ENCODE measurements at places on chromosomes 2 and 18.

- no peak for DNase-seq
Observed at GRCh38 chr2:19140463-19141208, 217.8 kb downstream of the OSR1 start.

GRCh38 chr2:109421642-109422041, 192.1 kb downstream of the SEPTIN10 start:
- no peak for DNase-seq

DNA sequence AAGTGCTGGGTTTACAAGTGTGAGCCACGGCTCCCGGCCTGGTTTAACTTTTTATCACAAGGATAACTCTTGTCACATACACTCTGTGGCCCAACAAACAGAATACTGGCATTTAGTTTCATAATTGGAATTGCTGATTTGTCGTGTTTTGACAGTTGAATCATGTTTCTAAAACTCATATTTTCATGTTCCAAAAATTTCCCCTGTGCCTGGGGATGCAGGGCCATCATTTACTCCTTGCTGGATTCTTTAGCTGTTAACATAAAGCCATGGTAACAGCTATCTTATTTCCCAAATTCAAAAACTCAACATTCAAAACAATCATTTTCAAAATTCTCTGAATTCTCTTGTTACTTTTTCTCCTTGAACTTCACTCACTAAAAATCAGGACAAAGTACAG, 16.5 kb upstream of the ATG16L1 start:
- no peak for DNase-seq

DNA sequence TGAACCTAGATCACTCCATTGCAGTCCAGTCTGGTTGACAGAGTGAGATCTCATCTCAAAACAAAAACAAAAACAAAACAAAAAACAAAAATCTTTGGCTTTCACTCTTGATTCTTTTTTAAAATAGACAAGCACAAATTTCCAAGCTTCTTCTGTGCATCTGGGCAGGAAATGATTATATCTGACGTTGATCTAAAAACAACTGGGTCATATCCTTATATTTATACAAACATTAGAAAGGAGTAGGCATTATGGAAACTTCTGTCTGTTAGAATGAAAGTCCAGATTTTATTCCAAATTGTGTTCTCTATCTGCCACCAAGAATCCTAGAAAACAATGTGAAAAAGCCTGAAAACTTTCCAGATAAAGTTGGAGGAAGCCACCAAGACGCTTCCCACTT, 26.2 kb upstream of the PMAIP1 start:
- DNase-seq: no peak

DNA sequence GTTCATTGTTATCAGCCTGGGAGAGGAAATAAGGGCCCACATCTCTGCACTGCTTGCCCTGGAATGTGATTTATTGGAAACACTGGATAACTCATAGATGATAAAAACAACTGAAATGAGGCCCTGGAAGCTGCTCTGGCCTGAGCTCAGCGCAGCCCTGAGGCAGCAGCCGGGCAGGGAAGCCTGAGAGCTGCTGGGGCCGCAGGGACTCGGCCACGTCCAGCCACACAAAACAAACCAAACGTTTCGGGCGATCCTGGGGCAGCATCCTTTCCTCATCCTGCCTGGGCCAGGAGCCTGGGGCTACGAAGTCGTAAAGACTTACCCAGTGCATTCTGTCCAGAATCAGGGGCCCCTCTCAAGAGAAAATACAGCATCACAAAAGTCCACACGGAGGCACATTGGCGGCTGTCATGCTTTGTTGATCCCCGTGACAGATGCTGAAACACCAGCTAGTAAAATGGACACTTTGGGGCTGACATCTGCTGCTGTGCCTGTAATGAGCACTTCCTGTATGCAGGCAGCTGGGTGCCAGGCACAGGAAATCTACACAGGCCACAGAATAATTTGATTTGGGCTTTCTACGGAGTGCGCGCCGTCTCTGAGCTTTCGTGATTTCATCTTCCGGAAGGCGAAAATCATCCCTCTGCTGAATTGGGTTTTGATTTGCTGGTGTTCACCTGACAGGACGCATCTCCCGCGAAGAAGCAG, 250.6 kb downstream of the EIPR1 start:
- DNase-seq: peak; percentile 91

GRCh38 chr2:105580870-105581554, 163.7 kb upstream of the NCK2 start:
- no peak for DNase-seq

GRCh38 chr18:55073116-55073515, 113.9 kb upstream of the CCDC68 start:
- no peak for DNase-seq

GRCh38 chr2:70073493-70073892, 13.8 kb upstream of the PCBP1 start:
- DNase-seq: no peak

DNA sequence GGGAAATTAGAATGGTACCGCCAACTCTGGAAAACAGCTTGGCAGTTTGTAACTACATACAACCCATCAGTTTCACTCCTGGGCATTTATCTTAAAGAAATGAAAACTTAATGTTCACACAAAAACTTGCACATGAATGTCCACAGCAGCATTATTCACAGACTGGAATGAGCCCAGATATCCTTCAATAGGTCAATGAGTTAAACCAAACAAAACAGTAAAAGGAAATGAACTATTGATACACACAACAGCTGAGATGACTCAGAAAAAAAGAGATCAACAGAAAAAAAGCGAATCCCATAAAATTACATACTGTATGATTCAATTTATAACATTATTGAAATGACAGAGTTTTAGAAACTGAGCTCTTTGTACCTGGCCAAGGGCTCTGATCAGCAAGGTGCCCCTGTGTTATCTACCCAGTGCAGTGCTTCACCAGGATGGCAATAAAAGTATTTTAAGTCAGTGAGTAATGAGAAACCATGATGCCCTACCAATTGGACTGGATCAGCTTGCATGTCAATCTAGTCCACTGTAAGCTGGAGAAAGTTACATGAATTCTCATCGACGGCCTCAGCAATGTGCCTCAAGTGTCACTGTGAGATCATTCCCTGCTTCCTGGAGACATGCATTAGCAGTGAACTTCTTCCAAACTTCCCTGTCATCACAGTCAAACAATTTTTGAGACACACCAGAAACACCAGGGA, 21.9 kb downstream of the TMEM237 start:
- no peak for DNase-seq

Data from NCI-H2171 treated with DMSO at 0.1 percent for 48 hours (cell line).